ENCODE measurements at places on chromosomes 4 and X.
A peak's percentile ranks its signal among the peaks of the same experiment; 100 is the strongest.

DNA sequence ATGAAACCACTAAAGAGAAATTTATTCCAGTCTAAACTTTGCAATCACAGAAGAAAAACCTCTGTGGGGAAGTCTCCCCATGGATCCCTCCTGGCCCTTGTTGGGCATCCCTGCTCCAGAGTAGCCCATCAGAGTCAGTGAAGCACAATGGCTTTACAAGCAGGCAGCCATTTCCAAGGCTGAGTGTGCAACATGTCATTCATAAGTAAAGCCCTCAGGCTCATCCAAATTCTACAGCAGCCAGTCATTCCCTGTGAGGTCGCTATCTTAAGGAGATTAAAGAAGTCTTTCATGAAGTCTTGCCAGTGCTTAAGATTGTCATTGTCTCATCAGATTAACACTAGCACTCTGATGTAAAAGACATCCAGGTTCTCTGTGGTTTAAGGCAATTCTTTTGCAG, 17.0 kb upstream of the MAPK10 start:
- no peak for DNase-seq

GRCh38 chrX:13250826-13251580, 68.8 kb downstream of the ATXN3L start:
- DNase-seq = no peak

DNA sequence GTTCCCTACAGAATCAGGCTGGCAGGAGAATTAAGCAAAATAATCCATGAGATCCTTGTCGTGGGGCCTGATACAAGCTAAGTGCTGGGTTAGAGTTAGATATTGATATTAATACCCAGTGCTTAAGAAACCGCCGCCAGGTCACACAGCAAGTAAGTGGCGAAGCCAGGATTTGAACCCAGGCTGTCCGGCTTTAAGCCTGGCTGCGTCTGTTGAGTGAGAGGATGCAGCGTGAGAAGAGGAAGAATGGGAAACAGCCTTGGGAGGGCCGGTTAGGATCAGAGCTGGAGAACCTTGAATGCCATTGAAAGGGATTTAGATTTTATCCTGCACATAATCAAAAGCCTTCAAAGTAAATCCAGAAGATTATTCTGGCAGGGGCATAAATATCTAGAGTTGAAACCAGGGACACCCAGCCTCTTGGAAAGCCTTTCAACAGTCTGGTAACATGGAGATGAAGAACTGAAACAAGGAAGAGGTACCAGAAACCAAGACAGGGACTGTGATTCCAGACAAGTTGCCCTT, 64.8 kb upstream of the HELT start:
- no peak for DNase-seq

GRCh38 chr4:96342790-96343455, 503.0 kb downstream of the PDHA2 start:
- no peak for DNase-seq

- no peak for DNase-seq
These were observed 39.7 kb downstream of the ANAPC10 start for GRCh38 chr4:145058256-145058655.

DNA sequence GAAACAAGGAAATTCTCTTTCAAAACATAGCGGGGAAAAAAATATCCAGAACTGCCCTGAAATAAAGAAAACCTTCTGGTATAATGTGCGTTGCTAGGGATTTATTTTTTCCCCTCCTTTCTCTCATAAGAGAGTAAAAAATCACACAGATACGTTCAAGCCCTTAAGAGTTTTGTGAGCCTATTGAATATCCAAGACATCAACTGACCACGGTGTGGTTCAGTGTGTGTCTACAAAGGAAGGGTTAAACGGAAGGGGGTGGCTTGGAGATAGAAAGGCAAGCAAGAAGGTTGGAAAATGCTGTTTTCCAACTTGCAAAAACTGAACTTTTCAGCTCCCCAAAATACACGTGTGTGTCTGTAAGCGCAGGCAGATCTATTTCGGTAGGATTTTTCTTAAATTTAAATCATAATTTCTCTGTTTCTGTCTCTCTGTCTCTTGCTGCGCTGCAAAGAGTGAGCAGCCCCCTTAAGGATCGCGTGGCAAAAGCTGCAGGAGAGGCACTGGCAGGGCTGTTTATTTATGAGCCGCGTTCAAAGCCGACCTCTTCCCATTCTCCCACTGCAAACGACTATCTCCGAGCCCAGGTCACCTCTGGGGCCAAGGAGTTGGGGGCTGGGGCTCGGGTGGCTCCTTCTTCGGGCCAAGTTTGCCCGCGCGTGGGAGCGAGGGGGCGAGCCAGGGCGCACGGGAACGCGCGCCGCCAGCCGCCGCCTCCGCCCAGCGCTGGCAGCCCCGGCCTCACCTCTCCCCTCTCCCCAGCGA, 492 bp upstream of the SLIT2 start:
- no peak for DNase-seq

DNA sequence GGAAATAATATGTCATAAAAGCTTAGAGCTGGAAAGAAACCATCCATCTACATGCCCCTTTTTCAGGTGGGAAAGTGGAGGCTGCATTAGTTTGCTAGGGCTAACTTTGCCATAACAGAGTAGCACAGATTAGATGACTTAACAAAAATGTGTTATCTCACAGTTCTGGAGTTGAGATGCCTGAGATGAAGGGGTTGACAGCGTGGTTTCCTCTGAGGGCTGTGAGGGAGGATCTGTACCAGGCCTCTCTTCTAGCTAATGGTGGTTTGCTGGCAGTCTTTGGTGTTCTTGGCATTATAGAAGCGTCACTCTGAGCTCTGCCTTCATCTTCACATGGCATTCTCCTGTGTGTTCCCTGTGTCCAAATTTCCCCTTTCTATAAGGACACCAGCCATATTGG, 2.4 kb downstream of the CHRNA9 start:
- no peak for DNase-seq

DNA sequence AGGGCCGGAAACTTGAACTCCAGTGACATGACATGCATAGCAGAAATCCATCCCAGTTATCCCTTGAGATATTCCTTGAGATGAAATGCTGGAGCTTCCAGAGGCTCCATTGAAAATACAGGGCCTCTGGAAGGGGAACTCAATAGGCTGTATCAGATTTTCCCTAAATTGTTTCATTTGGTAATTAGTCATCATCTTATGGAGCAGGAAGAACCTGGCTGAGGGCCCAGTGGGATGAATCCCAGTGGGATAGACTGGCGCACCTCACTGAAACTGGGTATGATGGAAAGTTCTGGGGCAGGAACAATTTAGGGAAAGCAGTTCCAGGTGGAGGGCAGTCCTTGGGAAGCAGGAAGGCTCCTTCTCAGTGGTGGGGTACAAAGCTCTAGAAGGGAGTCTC, 307.8 kb upstream of the DIPK2B start:
- no peak for DNase-seq

DNA sequence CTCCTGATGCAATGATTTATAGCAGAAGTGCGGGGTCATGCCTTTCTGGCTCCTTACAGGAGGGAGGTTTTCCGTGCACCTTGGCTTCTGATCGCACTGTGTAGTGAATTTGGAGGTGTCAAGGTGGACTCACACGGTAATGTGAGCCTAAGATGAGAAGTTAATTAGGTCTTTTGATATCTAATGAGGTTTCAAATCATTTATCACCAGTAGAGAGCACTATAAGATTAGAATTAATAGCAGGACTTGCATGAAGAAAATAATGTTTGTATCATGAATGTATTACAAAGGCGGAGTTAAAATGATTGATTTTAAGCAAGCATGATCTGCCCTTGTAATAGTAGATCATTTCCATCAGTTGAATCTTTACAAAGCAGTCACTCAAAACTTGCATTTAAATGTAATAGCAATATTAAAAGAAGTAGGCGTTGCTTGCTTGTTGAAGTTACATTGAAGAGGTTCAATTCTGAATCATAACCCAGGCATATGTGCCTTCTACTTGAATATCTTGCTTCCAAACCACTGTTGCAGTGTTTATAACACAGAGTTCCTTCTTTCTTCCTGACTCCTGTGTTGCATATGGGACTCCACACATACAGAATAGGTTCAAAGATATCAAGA, 152.1 kb downstream of the FMR1NB start:
- DNase-seq = peak; percentile 8

DNA sequence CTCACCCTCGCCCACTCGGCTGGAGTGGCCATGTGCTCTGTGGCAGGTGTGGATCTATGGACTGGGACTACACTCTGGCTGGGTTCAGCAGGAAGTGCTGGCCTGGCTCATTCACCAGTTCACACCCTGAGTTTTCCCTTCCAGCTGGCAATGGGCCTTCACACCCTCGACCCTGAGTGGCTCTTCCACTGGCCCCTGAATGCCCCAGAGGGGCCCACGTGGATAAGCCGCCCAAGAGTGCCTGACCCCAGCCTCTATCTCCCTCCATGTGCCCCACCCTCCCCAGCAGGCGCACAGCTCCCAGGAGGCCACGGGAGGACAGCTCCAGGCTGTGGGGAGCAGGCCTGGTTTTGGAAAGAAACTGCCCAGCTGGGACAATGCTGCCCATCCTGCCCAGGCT, 234.1 kb downstream of the AFAP1 start:
- no peak for DNase-seq

GRCh38 chr4:985123-985830, 1.6 kb upstream of the IDUA start:
- no peak for DNase-seq

GRCh38 chr4:7161721-7162214, 30.6 kb upstream of the SORCS2 start:
- DNase-seq = peak; percentile 49

Measured in C1 segment of cervical spinal cord (tissue), 14 donors.